ENCODE measurements at places on chromosomes 16 and 17.

DNA sequence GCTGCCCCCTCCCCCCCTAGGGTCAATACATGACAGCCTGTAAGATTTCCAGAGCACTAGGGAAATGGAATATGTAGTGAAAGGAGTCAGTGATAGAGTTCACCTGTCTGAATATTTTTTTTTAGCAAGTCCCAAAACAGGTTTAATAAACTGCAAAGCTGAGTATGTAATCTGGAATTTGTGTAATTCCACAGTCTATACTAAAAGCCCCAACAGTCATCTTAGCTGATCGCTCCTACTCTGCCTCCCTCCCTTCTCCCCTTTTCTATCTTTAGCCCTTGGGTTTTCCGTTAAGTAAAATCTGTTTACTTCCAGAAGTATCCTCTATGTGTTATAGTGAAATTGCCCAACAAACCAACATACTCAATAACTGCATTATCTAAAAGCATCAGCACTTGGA is 3.5 kb downstream of the CDH13 start:
- no peak for DNase-seq

- no peak for DNase-seq
These were observed 8.8 kb downstream of the MSLN start for GRCh38 chr16:769184-769784.

DNA sequence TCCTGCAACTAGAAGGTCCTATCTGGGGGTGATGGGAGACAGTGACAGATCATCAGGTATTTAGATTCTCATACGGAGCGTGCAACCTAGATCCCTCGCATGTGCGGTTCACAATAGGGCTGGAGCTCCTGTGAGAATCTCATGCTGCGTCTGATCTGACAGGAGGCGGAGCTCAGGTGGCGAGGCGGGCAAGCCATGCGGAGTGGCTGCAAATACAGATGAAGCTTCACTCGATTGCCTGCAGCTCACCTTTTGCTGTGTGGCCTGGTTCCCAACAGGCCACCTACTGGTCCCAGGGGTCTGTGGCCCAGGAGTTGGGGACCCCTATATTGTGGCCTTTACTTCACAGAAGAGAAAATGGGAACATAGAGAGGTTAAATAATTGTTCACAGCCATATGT is 200.4 kb downstream of the IRF8 start:
- DNase-seq: no peak

- no peak for DNase-seq
These were observed 1.1 kb upstream of the PLEKHG4 start for GRCh38 chr16:67277999-67278772.

DNA sequence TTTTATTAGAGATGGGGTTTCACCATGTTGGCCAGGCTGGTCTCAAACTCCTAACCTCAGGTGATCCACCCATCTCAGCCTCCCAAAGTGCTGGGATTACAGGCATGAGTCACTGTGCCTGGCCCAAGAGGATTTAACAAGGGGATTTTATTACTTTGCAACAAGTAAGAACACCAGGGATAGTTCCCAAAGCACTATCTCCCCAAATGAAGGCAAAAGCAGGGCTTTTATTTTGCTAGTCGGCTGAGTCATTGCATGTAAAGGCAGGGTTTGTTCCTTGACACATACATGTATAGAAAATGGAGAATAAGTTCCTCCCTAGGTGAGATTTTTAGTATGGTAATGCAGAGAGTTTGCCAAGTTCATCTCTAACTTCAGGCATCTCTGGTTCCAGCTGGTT is 24.0 kb downstream of the REXO5 start:
- DNase-seq: no peak

GRCh38 chr17:47905221-47905733 is 9.2 kb downstream of the SP2 start:
- peak; percentile 55 for DNase-seq

DNA sequence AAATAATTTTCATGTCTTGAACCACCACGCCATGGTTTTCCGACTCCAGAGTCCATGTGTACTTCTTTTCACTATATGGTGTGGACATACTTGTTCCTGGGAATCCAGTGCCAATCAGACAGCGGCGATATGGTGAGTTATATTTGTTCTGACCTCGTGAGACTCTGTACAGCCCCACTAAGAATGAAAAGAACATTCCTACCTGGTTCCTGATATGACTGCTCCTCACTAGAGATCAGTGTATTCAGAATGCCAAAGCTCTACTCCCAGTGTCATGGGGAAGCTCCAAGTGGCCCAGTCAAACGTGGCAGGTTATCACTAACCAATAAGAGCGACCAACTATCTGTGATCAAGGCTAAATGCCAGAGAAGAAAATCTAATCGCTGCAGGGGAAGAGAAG is 6.1 kb downstream of the C16orf46 start:
- DNase-seq: no peak

DNA sequence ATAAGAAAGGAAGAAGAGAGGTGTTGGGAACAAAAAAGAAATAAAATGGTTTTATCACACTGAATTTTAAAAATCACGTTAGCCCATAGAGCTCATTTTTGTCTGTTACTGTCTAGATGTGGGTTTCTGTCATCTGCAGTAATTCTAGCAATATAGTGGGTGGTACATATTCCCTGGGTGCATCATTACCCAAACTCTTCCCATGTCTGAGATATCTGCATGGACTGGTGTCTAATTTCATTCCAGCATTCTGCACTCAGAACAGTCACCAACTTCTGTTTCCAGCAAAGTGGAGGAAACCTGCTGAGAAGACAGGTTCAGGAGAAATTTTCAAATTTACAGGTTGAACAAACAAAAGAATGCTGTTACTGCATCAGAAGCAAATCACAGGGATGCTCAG is 263.8 kb downstream of the CDH11 start:
- DNase-seq: no peak

- no peak for DNase-seq
These were observed 68.1 kb downstream of the GSG1L start for GRCh38 chr16:27995378-27995777.

DNA sequence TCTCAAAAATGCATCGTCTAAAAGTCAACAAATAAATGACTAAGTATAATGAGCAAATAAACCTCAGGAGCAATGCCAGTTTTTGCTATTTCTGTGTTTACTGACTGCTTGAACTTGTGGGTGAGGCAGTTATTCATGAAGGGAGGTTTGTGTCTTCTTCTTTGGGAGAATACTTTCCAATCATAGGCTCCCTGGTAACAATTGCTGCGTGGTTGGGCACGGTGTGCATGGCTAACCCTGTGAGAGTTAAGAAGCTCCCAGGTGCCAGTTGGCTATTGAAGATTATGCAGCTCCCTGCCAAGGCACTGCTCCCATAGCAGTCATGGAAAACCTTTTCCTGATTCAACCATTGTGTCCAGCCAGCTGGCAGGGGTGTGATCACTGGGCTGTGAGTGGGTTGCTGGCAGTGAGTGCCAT is 775.9 kb upstream of the GOT2 start:
- no peak for DNase-seq

DNA sequence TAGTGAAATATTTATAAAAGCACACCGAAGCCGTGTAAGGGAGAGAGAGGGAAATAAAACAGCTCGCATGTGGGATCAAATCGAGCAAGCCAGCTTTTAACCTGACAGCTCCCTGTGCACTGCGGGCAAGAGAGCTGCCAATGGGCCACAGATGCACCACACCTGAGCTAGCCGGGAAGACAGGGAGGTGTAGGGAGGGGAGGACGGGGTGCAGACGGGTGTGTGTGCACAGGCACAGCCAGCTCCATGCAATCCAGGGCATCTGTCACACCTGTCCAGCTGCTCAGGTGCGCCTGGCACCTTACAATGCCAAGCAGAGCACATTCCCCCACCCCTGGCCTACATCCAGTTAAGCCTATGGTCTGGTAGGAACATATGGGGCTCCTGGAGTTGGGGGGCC is 70.0 kb downstream of the C16orf78 start:
- no peak for DNase-seq

- DNase-seq: no peak
These were observed 91.3 kb upstream of the ZNF750 start for GRCh38 chr17:82930924-82931698.

DNA sequence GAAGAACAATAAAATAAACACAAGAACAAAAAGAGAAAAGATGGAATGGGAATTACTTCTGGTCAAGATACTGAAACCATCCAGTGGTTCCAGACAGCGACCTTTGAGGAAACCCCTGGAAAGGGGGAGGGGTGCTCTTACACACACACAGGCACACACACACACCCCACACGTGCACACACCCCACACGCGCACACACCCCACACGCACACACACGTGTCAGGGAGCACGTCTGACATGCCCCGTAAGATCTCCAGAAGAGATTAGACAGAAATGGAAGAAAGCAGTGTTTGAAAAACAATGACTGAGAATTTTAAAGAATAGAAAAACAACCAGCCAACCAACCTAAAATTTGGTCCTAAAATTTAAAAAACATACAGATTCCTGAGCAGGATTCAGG is 45.3 kb upstream of the FASN start:
- DNase-seq: no peak

GRCh38 chr17:56804454-56804853 is 29.3 kb downstream of the C17orf67 start:
- no peak for DNase-seq

DNA sequence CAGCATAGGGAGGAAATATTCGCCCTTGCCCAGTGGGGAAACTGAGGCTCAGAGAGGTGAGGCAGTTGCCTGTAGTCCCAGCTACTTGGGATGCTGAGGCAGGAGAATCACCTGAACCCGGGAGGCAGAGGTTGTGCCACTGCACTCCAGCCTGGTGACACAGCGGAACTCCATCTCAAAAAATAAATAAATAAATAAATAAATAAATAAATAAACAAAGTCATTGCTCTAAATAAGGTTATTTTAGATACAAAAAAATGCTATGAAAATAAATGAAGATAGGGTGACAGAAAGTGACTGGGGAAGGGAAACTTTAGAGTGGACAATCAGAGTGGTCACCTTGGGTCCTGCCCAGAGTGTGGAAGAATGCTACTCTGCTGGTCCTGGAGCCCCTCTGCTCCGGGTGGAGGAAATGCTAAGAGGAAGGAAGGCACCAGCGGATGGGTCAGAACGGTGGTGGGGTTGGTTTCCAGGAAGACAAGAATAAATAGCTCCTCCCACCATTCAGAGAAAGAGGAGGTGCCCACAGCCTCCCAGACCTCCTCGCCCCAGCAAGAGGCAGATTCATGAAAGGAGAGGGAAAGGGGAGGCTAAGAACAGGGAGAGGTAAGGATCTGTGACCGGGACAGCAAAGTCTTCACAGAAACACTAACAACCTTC is 17.6 kb downstream of the TRPV3 start:
- DNase-seq: no peak

- no peak for DNase-seq
These were observed 27.1 kb downstream of the ZNF652 start for GRCh38 chr17:49334744-49335512.

- DNase-seq: no peak
These were observed 21.5 kb downstream of the TAT start for GRCh38 chr16:71555230-71555891.

- DNase-seq: no peak
These were observed 179.4 kb downstream of the VPS53 start for GRCh38 chr17:535198-535597.

DNA sequence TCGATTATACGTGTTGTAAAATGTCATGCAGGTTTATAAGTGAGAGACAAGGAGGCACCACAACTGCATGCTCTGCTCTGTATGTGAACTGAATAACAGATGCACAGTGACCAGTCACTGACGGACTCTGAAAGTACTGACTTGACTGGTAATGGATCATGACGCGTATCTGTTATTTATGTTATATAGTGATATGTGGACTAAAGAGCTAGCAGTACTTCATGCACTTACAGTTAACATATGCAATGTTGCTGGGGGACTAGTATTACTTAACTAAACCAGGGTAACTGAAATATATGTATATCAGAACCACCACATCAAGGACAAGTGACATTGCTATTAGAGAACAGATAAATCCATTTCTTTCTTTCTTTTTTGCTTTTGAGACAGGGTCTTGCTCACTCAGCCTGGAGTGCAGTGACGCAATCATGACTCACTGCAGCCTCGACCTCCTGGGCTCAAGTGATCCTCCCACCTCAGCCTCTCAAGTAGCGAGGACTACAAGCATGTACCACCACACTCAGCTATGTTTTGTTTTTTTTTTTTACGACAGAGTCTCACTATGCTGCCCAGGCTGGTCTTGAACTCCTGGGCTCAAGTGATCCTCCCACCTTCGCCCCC is 17.2 kb downstream of the COIL start:
- no peak for DNase-seq

GRCh38 chr16:89612415-89613166 is 851 bp upstream of the DPEP1 start:
- no peak for DNase-seq

DNA sequence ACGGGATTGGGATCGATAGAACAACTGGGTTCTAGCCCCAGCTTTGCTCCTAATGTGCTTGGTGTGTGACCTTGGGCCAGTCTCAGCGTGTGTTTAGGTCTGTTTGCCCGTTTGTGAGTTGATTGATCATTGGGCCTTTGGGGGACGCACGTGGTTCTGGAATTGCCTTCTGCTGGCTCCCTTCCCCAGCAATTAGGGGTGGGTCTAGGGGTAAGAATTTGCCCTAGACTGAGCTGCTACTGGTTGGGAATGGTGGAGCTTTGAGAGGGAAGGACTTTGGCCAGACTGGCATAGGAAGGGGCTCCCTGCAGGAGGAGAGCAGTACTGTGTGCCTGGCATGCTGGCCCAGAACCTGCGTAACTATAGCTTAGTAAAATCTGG is 1.5 kb downstream of the SPNS2 start:
- no peak for DNase-seq

DNA sequence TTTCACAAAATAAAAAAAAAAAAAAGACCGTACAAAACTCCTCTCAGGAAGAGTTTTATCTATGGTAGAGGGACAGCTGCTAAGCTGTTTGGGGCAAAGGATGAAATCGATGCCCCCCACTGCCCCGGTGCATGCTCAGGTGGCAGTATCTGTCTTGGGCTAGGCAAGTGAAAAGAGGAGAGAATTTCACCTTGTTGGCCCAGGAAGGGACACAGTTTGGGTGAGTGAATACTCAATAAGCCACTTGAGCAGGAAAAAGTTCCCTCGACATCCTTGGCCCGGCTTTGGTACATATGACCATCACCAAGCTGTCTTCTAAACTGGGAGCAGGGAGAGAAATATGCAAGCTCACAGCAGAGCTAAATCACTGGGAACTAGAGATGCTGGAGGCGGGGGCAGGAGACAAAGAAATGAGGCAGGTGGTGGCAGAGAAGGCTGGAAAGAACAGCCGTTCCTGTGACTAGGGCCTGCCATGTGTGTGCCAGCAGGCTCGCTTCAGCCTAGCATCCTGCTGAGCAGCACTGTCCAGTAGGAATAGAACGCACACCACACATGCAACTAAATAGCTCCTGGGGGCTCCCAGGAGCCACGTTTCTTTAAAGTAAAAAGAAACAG is 8.2 kb upstream of the EIF1 start:
- peak; percentile 42 for DNase-seq

DNA sequence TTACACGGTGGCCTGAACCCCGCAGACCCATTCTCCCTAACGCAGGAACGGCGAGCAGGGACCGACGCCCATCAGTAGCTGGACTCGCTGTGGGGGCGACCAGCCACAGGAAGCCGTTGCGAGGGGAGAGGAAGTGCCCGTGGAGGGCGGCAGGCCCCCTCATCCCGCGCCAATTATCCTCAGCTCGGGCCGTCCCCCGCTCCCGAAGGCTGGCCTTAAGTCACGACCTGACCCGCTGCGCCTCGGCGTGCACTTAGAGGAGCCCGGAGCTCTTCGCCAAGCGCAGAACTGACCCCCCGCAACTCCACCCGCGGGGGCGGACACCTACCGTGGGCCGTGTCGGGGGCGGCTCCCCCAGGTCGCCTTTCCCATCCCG is 401 bp downstream of the ARL16 start:
- DNase-seq: no peak
